Uterus (tissue), 4 donors: ENCODE measurements at places on chromosomes 12 and 14. TPM values are rescaled to one million over a fixed set of nuclear protein-coding genes. Genes with fewer than 3 reads are reported as not detected.
A peak's percentile ranks its signal among the peaks of the same experiment; 100 is the strongest.

- no peak for DNase-seq
Measured at GRCh38 chr12:3745152-3745551, 7.8 kb downstream of the CRACR2A start.

The CD69 gene
- total RNA-seq, result 3.3 TPM

GRCh38 chr14:106318700-106319099 is 792.3 kb downstream of the TMEM121 start:
- DNase-seq, result no peak

DNA sequence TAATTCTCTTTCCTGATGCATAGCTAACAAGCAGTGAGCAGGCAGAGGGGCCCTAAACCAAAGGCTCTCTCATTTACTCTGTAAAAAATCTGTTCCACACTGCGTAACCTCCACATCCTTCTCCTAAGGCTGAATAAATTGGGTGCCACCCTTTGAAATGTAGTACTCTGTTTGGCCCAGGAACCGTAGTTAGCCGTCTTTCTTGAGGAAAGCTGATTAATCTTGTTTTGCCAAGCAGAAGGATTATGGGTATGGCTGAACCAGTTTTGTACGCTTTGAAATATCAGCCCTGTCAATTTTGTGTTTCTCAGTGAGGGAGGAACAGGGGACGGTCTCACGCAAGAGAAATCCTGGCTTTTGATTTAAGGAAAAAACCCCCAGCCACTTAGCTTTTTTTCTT is 19.7 kb downstream of the EML1 start:
- DNase-seq, result no peak

DNA sequence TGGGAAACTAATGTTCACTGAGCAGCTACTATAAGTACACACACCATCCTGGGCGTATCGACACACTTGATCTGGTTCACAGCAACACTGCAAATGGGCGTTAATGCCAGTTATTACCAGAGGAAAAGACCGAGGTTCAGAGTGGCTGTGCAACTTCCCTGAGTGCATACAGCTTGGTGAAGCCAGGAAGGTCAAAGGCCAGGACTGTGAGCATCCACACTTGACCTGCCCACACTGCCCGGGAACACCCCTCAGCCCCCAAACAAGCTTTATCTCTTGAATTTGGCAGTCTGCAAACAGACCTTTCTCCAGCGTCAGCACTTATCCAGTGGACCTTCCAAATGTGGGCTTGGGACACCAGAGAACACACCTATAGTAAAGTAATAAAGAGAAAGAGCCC is 312.6 kb downstream of the BCL11B start:
- no peak for DNase-seq

DNA sequence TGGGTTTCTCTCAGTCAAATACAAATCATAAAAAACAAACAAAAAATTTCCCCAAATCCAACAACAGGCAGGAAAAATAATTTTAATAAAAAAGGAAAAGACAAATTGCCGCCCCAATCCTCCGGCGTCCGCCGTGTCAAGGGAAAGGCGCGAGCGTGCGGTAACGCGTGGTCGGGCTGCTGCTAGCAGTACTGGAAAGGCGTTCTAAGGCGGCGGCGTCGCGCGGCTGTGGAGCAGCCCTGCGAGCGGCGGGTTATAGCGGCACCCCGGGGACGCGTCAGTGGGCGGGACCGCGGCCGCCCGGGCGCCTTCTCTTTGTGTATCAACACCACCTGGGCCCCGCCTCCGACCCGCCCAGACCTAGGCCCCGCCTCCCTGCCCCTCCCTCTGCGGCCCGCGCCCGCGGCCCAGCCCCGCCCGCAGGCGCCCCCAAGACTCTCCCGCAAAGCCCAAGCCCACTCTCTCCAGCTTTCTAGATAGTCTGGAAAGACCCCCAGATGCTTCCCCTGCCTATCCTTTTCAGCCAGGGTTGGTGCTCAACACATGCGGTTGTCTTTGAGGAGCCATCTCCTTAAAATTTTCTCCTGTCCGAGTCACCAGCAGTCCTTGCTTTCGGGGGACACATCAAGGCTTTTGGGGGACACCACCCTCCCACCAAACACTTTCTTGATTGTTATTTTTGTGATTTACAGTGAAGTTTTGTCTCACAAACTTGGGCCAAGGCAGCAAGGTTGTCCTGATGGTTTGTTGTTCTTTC is at the start of gene SLC38A2:
Gene SLC38A2 (minus strand): TSS at position 230 of the 757 bp plus-strand sequence. CDS start 1,480 bp downstream, outside the sequence.
- peak; percentile 98 for DNase-seq

DNA sequence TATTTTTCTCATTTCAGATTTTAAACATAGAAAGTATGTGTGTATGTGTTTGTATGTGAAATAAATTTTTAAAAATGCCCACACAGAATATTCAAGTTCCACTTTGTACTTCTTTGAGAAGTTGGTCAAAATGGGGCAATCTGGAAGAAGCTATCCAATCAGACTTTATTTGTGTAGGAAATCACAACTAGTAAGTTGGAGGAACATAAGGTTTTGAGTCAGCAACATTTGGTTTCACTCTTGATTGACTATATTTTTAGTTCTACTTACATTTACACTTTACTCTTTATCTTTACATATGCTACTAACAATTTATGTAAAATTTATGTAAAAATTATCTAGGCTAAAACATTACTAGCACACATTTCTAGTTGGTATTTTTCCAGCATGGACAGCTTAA is 128.1 kb downstream of the ATXN7L3B start:
- DNase-seq, result no peak

The LYZ gene
- 17.3 TPM for total RNA-seq

DNA sequence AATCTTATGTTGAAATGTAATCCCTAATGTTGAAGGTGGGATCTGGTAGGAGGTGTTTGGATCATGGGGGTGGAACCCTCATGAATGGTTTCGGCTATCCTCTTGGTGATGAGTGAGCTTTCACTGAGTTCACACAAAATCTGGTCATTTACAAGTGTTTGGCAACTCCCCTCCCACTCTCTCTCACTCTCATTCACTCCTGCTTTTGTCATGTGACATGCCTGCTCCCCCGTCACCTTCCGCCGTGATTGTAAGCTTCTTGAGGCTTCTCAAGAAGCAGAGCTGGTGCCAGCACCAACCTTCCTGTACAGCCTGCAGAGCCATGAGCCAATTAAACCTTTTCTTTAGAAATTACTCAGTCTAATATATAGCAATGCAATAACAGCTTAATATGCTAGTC is 245.4 kb downstream of the BMP4 start:
- no peak for DNase-seq

- no peak for DNase-seq
Measured at GRCh38 chr12:20040831-20041230, 327.5 kb upstream of the PDE3A start.

The DHH gene
- not detected for total RNA-seq

DNA sequence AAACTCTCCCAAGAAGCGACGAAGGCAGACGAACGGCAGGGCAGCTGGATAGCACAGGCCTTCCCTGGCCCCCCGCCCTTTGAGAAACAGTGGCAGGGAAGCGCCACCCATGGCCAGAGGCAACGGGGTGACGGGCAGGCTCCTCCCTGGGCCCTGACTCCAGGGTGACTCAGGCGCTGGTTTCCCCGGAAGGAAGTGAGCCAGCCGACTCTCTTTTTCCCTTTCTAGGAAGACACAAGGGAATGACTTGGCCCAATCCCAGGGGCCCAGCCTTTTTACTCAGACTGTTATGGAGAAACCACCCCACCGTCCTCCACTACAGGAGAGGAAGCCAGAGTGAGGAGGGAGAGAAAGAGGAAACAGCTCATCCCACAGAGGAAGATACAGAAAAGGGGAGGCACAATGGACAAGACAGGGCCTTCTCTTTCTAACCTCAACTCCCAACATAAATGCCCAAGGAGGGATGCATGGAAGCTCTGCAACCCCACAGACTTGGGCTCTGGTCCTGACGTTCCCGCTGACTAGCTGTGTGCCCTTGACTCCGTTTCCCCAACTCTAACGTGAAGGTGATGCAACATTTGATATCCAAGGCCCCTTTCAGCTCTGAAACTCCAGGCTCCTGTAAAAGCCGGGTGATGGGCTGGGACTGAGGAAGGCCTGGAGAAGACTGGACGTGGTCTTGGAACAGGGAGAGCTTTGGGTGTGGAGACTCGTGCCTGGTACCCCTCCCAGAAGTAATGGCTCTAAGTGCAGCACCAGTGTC is 27.9 kb downstream of the ACTN1 start:
- peak; percentile 93 for DNase-seq

- no peak for DNase-seq
Measured at GRCh38 chr14:58341152-58341748, 42.9 kb downstream of the ARID4A start.

DNA sequence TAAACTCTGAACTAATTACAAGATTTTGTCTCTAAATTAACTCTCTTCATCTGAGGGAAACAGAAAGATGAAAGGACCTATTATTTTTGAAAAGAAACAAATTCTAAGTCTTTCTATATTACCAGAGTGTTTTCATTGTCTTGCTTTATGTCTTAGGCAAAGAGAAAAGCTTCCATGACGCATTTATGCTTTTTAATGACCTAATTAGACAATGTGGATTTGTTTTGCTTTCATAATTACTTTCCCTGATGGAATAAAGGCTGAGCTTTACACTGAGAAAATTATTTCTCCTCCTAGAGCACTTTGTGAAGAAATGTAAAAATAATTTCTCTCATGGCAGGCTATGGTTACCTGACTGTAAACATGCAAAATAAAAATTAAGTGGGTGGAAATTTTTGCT is 138.0 kb upstream of the SLCO1C1 start:
- DNase-seq, result no peak

- no peak for DNase-seq
Measured at GRCh38 chr12:47343684-47344567, 264.2 kb upstream of the AMIGO2 start.

- no peak for DNase-seq
Measured at GRCh38 chr14:103131580-103131979, 8.3 kb downstream of the TNFAIP2 start.

The EIF2S3B gene
- 0.58 TPM for total RNA-seq

- no peak for DNase-seq
Measured at GRCh38 chr14:34199585-34199984, 248.7 kb upstream of the EGLN3 start.

- DNase-seq, result no peak
Measured at GRCh38 chr12:65647074-65647473, 177.2 kb upstream of the HMGA2 start.

The KITLG gene
- 51.2 TPM for total RNA-seq

The CLEC14A gene
- 53.2 TPM for total RNA-seq

The KRT6C gene
- not detected for total RNA-seq

The PPP1R1A gene
- 0.76 TPM for total RNA-seq

DNA sequence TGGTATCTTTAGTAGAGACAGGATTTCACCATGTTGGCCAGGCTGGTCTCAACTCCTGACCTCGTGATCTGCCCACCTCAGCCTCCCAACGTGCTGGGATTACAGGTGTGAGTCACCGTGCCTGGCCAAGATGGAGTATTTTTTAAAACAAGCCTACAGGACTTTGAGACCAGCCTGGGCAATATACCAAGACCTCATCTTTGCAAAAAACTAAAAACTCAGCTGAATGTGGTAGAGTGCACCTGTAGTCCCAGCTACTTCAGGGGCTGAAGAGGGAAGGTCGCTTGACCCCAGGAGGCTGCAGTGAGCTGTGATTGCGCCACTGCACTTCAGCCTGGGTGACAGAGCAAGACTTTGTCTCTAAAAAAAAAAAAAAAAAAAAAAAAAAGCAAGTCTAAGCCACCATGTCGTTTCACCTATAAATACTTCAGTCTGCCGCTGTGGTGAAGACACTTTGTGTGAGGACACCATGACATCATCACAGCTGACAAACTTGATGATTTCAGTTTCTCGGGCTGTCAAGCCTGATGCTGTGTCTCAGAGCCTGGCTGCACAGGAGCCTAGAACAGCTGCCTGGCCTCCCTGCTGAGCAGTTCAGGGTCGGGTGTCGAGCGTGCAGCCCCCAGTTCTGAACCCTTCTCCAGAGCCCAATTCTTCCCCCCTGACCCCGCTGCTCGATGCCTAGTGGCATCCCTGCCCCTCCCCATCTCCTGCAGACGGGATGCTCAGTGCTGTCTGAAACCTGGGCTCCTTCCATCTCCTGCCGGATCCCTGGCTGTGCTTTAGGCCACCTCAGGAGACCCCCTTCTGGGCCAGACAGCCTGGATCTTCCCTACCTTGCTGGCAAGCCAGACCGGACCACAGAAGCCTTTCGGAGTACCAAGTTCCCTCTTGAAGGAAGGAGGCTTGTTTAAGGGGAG is 119.2 kb upstream of the EVL start:
- DNase-seq, result no peak

GRCh38 chr14:51119411-51120051 is 24.6 kb upstream of the TRIM9 start:
- no peak for DNase-seq

The SYNDIG1L gene
- 0.14 TPM for total RNA-seq

- no peak for DNase-seq
Measured at GRCh38 chr12:22635812-22636211, 10.8 kb downstream of the ETNK1 start.

DNA sequence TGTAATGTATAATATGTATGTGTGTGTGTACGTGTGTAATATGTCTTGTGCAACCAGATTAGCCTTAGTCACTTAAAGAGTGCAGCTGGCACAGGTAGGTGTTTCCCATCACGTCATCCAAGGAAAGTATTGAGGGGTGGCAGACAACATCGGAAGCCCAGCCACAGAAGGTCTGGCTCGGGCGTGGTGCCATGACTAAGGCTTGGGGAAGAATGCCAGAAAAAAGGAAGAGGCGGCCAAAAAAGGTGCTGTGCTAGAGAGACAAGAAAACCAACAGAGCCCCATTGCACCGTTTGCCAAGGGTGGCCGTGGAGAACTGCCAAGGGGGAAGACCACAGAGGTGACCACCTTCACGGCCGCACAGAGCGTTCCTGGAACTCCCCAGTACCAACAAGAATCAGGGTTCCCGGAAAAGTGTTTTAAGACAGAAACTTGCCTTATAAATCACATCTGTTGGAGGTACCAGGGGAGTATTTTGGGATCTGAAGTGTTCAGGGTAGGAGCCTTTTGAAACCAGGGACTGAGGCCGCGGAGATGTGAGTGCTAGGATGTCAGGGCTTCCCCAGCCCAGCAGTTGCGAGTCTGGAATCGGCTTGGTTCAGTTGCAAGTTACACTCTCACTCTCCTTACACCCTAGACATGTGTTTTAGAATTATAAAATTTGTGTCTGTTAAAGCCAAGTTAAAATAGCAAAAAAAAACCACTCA is 131.2 kb upstream of the DYRK2 start:
- DNase-seq, result peak; percentile 60

DNA sequence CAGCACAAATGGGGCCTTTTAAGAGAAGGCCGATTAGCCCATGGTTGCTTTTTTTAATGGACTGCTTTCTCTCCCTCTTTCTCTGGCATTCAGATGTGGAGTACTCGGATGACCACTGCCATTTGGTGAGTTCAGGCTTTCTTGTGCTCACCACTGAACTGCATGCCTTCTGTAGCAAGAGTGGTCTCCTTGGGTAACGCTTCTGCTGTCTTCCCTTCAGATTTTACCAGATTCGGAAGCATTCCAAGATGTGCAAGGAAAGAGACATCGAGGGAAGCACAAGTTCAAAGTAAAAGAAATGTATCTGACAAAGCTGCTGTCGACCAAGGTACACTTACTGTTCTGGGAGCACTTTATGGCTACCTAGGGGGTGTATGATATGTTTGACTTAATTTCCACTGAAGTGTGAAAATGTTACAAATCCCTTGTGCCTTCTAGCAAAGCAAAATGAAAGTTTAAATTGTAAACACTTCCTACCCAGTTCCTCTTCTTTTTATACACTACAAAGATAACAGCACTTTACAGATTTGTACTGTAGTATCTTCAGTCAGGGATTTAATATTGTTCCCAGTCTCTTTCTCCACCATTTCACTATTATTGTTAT is 148.8 kb downstream of the PLXNC1 start:
- DNase-seq, result no peak

GRCh38 chr12:57016348-57016747 is at the start of gene TAC3:
TAC3 (minus strand) TSS chr12:57016529; CDS start chr12:57015797, 732 bp downstream.
- DNase-seq, result no peak
